ENCODE measurements at places on chromosomes 3 and 15. TPM values are rescaled to one million over a fixed set of nuclear protein-coding genes. Genes with fewer than 3 reads are reported as not detected.

- DNase-seq = no peak
These were observed 117.7 kb downstream of the CHCHD4 start for GRCh38 chr3:14007006-14007405.

- DNase-seq = no peak
These were observed 21.6 kb upstream of the SLC25A36 start for GRCh38 chr3:140920029-140920428.

GRCh38 chr3:177361081-177361938 is 164.0 kb upstream of the TBL1XR1 start:
- DNase-seq = no peak

DNA sequence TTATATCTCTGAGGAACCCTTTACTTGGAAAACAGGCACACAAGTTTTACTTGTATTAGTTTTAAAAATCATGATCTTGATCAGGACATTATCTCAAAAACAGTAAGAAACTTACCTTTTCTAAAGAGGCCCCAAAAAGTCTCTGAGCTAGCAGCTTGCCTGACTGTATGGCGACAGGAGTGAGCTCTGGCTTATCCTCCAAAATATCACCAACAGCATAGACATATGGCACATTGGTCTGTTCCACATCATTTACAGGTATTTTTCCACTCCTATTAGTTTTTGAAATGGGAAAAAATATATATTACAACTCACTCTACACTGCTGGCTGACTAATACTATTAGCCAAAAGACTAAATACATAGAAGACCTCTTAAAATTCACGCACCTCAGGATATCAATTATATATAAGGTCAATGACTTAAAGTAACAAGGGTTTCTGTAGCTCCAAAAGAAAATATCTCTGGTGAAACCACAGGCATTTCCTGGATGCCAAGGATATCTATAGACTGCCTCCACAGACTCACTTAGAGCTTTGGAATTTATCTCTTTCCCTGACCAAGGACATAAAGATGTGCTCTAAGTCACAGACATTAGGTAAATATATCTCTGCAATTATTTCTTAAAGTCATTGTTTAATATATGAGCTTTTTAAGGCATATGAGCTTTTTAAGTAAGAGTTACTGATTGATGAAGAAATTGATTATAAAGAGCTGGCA is 33.1 kb downstream of the TXNRD3 start:
- no peak for DNase-seq

- DNase-seq = no peak
These were observed 147.9 kb upstream of the DPH6 start for GRCh38 chr15:35693886-35694285.

TF gene
- 31.8 TPM for total RNA-seq

GRCh38 chr3:30188713-30189112 is 417.7 kb upstream of the TGFBR2 start:
- no peak for DNase-seq

GRCh38 chr3:155382396-155383042 is 89.0 kb upstream of the STRIT1 start:
- DNase-seq = peak; percentile 70

PLOD2 gene
- 39.0 TPM for total RNA-seq

GABRB3 gene
- 26.1 TPM for total RNA-seq

- DNase-seq = no peak
These were observed 18.7 kb upstream of the PAQR9 start for GRCh38 chr3:142982038-142982773.

DNA sequence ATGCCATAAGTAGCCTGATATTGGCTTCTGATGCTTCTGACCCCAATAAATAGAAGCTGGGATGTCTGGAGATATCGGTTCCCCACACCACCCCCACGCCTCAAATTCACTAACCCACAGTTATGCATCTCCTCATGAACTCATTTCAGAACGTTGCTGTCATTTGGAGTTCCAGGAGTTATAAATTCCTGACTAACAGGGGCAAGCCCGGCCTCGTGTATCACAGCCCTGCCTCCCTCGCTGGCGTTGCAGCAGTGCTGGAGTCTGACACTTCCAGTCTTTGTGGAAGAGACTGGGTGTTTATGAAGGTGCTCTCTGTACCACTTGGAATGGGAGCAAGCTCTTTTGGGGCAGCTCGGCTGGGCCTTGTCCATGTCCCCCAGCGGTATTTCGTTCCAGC is 101.0 kb downstream of the ANP32A start:
- DNase-seq = no peak

DNA sequence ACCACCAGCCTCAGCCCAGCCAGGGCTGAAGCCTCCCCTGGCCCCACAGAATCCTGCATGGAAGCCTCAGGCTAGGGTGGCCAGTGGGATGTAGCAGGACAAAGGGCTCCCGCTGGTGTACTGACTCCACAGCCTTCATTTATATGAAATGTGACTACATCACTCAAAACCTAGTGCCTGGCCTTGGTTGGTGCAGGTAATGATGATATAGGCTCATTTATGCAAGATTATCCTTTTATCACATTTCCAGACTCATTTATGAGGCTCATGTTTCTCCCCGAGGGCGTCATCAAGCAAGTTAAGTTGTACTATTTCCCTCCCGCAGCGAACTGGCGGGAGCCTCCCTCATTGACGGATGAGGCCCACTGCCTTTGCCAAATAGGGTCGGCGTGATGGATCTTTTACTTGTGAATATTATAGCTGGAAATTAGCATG is 179.1 kb upstream of the SMAD3 start:
- no peak for DNase-seq

CALML4 gene
- 4.3 TPM for total RNA-seq

DNA sequence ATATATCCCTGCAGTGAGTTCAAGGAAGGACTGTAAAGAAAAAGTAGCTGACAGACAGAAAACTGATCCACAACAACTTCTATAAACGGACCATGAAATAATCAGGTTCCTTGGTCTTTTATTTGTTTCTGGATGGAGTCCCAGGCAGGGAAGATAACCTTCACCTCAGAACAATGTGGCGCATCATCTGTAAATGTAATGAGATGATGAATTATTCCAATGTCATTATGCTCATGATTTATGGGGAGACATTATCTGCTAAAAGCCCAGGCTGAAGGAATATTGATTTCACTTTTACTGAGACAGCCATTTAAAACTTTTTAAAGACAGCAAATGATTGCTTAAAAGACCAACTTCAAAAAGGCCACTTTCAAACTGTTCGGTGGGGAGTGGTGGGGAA is 354.9 kb upstream of the ADAMTS9 start:
- no peak for DNase-seq

DNA sequence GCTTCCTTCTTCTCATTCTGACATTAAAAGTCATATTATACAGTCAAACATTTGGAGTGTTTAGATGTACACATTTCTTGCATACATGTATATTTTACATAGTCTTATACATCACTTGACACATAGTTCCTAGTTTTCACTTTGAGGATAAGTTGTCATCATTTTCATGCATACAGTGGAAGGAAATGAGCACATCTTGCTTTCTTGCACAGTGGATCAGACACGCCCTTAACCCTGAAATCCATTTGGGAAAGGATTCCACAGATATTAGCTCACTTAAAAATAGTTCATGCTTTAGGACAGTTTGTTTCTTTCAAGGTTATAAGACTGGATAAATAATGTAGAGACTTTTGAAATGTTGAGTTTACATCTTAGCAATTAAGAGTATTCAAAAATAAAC is 148.6 kb upstream of the MME start:
- no peak for DNase-seq

DNA sequence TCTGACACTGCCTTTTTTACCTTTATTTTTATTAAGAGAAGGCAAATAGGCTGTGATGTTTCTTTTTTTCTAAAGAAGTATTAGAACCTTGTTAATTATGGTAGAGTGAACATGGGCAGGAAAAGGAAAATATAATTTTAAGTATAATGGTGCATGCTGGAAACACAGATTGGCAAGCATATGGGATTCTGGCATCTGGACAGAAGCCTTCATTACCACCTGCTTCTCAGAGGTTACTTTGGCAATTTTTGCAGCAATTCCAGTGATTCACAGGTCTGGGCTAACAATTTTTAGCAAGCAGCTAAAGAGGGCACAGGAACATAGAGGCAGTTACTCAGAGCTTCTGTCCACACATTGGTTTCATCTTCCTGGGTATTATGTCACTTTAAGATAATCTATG is 258.3 kb downstream of the DIPK2A start:
- no peak for DNase-seq

GRCh38 chr3:148757238-148758215 is 59.8 kb downstream of the AGTR1 start:
- DNase-seq = no peak

DNA sequence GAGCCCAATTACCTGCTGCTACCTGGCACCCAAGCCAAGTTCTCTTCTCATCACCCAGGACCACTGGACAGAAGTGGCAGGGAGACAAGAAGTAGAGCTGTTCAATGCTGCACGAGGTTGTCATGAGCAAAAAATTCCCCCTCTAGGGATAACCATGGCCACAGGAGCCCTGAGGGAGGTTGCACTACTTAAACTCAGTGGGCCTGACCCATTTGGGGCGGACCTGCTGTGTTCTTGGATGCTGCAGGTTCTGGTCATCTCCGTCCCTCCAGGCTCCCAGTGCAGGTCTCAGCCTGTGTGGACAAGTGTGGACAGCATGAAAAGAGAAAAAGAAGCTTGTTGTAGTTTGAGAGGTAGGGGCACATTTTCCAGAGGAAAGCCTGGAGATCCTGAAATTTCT is 26.1 kb upstream of the MANF start:
- DNase-seq = no peak

DNA sequence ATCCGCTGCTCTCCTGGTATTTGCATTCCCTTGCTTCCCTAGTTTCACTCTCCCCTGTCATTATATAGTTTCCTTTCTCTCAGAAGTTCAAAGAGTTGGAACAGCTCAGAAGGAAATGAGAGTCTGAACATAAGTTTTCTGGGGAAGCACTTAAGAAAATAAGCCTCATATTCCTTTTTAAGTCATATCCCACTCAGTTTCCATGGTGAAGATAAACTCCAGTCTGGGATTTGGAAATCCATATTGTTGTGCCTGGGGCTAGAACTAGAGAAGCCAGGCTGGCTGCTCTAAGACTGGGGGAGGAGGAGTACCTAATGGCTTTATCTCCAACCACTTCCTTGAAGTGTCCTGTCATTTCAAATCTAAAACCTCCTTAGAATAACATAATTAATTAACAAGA is 134.2 kb upstream of the ALCAM start:
- no peak for DNase-seq

- DNase-seq = no peak
These were observed 11.0 kb upstream of the VPS39 start for GRCh38 chr15:42218953-42219592.

GRCh38 chr3:150022381-150023238 is 51.9 kb upstream of the PFN2 start:
- DNase-seq = no peak

ATP13A5 gene
- total RNA-seq = not detected

STAC gene
- total RNA-seq = 0.47 TPM

IVD gene
- 58.4 TPM for total RNA-seq

DNA sequence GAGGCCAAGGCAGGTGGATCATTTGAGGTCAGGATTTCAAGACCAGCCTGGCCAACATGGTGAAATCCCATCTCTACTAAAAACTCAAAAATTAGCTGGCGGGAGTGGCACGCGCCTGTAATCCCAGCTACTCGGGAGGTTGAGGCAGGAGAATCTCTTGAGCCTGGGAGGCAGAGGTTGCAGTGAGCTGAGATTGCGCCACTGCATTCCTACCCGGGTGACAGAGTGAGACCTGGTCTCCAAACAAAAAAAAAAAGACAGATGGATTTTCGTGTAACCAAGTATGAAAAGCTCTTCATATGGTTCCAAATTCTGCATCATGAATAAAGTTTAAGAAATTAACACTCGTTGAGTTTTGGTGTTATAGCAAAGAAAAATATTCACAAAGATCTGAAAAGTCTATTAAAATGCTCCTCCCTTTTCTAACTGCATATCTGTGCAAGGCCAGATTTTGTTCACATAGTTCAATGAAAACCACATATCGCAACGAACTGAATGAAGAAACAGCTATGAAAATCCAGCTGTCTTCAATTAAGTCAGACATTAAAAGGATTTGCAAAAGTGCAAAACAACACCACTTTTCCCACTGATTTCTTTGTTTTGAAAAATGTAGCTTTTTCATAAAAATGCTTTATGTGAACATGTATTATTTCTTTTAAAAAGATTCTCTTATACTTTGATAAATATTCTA is 23.8 kb upstream of the FBLN2 start:
- DNase-seq = no peak

GP9 gene
- 0.29 TPM for total RNA-seq

DNA sequence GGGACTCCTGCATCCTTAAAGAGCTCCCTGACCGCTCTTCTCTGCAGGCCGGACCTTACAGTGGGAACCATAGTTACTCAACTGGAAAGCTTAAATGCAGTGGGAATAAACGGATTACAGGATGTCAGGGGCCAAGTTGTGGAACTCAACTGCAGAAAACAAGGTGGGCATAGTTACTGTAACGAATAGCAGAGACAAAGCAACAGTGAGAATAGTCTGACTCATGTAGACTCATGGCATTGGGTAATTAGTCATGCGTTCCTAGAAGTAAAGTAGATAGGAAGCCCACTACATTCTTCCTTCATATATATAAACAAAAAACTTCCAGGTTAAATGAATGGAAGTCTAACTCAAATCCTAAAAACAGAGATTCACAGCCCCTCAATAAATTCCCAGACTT is 95.5 kb upstream of the CHRNA7 start:
- no peak for DNase-seq

PRKCD gene
- 31.3 TPM for total RNA-seq

NPAP1 gene
- total RNA-seq = not detected

DNA sequence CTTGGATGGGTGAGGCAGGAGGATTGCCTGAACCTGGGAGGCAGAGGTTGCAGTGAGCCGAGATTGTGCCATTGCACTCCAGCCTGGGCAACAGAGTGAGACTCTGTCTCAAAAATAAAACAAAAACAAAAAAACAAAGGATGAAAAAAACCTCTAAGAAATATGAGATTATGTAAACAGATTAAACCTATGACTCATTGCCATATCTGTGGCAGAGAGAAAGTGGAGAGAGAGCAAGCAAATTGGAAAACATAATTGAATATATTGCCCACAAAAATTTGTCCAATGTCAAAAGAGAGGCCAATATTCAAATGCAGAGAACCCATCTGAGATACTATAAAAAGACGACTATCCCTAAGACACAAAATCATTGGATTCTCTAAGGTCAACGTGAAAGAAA is 1106.0 kb downstream of the OTOL1 start:
- no peak for DNase-seq

GRCh38 chr15:100831467-100831866 is 48.2 kb upstream of the ALDH1A3 start:
- no peak for DNase-seq
